A673 (cell line): ENCODE measurements at places on chromosomes 2 and 18. TPM values are rescaled to one million over a fixed set of nuclear protein-coding genes. Genes with fewer than 3 reads are reported as not detected.

The MAP3K19 gene
- total RNA-seq: not detected in 2 replicates

The EFHD1 gene
- total RNA-seq: 0.58 and 1.4 TPM in 2 replicates

The KIDINS220 gene
- 45.2 and 46.4 TPM in 2 replicates for total RNA-seq

The CCDC141 gene
- total RNA-seq: not detected in 2 replicates

The PARD6G gene
- total RNA-seq: 7.9 and 10.2 TPM in 2 replicates

The HOXD12 gene
- total RNA-seq: 0.58 and 0.72 TPM in 2 replicates

The TRIM43 gene
- total RNA-seq: not detected in 2 replicates

The SKOR2 gene
- not detected in 2 replicates for total RNA-seq

DNA sequence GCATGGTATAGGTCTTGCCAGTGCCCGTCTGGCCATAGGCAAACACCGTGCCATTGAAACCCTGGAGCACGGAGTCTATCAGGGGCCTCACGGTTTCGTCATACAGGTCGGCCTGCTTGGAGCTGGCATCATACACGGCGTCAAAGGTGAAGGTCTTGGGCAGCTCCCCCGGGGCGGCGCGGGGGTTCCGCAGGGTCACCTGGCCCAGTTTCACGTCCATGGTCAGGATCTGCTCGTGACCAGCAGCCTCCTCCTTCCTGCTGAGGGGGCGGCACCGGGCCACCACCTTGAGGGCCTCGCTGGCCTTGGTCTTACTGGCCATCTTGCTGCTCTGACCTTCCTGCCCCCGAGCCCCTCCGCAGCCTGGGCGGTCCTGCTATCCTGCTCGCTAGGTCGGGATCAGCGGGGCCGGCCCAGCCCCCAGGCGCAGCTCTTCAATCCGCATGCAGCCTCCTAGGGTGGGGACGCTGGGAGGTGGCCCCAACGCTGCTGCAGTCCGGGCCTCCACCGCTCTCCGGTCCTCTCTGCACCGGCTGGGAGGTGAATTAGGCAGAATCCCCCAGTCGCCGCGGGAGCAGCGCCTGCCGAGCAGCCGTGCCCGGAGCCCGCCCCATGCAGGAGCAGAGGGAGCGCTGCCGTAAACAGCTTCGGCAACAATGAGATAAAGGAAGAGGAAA lies 563 bp downstream of the KIF3C start:
- H3K27ac ChIP-seq: peak overlapping the region; percentile 59
- H3K4me3 ChIP-seq: peak overlapping the region; percentile 68
- H3K36me3 ChIP-seq: no peaks in the 10 kb centered on the region
- no peak for DNase-seq

GRCh38 chr2:113686537-113686936 lies 59.5 kb downstream of the RABL2A start:
- no peaks in the 10 kb centered on the region for H3K27me3 ChIP-seq
- no peaks in the 10 kb centered on the region for H3K36me3 ChIP-seq
- no peak overlapping the region for H3K4me3 ChIP-seq
- no peak overlapping the region for H3K27ac ChIP-seq

DNA sequence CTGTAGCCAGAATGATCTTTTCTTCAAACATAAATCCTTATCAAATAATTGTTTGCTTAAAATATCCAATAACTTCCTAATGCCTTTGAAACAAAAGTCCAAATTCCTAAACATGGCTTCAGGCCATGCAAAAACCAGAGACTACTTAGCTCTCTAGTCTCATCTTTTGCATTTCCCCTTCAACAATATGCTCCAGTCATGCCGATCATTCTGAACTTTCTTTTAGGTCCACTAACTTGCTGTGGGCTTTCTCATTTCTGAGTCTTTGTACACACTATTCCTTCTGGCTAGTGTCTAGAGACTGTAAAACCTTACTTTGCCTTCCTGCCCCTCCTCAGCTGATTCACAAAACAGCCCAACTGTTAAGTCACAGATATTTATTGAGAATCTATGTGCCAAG lies 51.5 kb downstream of the VIL1 start:
- H3K27me3 ChIP-seq: no peaks in the 10 kb centered on the region
- no peaks in the 10 kb centered on the region for H3K4me1 ChIP-seq
- DNase-seq: no peak
- no peak overlapping the region for H3K4me3 ChIP-seq
- peaks cover 31% of the 10 kb centered on the region for H3K36me3 ChIP-seq
- no peak overlapping the region for H3K27ac ChIP-seq

- H3K36me3 ChIP-seq: no peaks in the 10 kb centered on the region
- no peaks in the 10 kb centered on the region for H3K27me3 ChIP-seq
- no peak for DNase-seq
- H3K4me3 ChIP-seq: no peak overlapping the region
Measured at GRCh38 chr2:23596316-23596885, 211.4 kb downstream of the KLHL29 start.

- no peaks in the 10 kb centered on the region for H3K36me3 ChIP-seq
- no peaks in the 10 kb centered on the region for H3K4me1 ChIP-seq
- no peak overlapping the region for H3K27ac ChIP-seq
- no peak for DNase-seq
Measured at GRCh38 chr2:136244536-136244885, 126.6 kb upstream of the CXCR4 start.

DNA sequence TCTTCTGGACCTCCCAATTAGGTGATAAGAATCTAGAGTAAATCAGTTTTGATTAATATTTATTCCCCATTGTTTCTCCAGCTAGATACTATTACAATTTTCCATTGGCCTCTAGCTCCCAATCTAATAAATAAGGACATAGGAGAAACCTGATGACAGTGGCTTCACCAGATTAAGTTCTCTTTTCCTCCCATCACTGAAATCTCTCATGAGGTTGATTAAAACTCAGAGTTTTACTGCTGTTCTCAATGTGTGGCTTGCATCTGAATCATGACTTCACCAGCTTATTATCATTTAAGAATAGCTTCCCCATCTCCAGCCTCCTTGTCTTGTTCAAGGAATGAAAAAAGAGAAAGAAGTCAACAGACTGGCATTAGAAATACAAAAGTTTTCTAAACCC lies 3.9 kb upstream of the CCDC102B start:
- no peak overlapping the region for H3K4me3 ChIP-seq
- peaks cover 17% of the 10 kb centered on the region for H3K4me1 ChIP-seq
- no peaks in the 10 kb centered on the region for H3K36me3 ChIP-seq
- H3K27ac ChIP-seq: no peak overlapping the region
- H3K27me3 ChIP-seq: no peaks in the 10 kb centered on the region

- no peaks in the 10 kb centered on the region for H3K4me1 ChIP-seq
- no peak for DNase-seq
- no peaks in the 10 kb centered on the region for H3K27me3 ChIP-seq
Measured at GRCh38 chr2:8514796-8515758, 166.8 kb upstream of the ID2 start.

DNA sequence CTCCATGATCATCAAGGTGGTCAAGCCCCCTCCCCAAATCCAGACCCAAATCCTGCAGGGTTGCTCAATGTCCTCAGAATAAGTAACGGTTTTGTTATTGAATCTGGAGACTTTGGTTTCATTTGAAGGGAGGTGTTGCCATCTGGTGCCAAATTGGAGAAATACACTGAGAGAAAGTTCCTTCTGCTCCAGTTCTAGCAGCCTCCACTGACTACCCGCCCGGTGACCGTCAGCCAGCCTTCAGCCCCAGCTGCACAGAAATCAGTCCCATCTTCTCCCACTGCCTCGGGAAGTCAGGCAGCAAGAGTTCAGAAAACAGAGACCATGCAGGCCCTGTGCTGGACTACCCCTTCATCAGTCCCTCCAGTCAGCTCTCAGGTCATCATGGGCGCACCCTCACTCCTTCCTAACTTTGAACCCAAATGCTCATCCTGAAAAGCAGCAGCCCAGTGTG lies 38.7 kb downstream of the PKDCC start:
- DNase-seq: peak; percentile 83
- H3K36me3 ChIP-seq: no peaks in the 10 kb centered on the region
- no peaks in the 10 kb centered on the region for H3K27me3 ChIP-seq
- no peaks in the 10 kb centered on the region for H3K4me1 ChIP-seq

DNA sequence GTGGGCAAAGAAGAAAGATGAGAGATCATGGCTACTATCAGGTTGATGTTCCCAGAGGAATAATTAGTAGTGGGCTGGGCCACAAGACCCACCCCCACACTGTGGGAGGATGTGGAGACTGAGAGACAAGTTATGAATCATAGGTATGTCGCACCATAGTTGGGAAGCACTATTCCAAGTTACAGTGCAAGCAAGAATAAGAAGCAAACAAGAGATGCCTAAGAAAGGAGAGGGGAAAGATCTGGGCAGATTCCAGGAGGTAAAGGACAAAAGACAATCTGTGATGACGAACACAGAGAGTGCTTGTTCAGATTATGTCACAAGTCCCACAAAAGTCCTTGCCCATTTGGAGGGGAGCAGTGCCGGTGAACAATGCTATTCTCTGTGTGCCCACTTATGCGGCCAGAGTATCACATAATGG lies 56.6 kb downstream of the FAM228A start:
- no peak overlapping the region for H3K27ac ChIP-seq
- H3K4me1 ChIP-seq: no peaks in the 10 kb centered on the region
- H3K27me3 ChIP-seq: no peaks in the 10 kb centered on the region
- H3K4me3 ChIP-seq: no peak overlapping the region
- H3K36me3 ChIP-seq: no peaks in the 10 kb centered on the region
- no peak for DNase-seq

- peaks cover 10% of the 10 kb centered on the region for H3K4me1 ChIP-seq
- no peak for DNase-seq
Measured at GRCh38 chr2:218344090-218344754, 12.4 kb upstream of the CATIP start.

DNA sequence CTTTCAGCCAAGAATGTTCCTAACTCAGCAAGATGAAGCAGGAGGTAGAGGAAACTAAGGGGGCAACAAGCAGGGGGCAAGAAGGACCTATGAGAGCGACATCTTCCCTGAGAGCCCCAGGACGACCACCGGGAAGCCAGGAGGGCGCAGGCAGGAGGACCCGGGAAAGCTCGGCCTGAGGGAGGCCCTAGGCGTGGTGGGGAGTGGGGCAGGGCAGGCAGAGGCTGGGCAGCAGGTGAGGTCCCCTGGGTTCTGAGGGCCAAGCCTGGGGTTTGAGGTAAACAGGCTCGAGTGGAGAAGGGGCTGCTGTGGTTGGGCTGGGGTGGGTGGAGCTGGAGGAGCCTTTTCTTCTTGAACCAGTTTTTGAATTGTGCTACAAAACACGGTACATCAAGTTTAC lies 1.3 kb upstream of the ALPI start:
- H3K27ac ChIP-seq: no peak overlapping the region
- no peaks in the 10 kb centered on the region for H3K36me3 ChIP-seq
- no peak for DNase-seq
- H3K4me1 ChIP-seq: no peaks in the 10 kb centered on the region
- H3K27me3 ChIP-seq: peaks cover 16% of the 10 kb centered on the region

GRCh38 chr18:44474067-44474411 lies 206.6 kb upstream of the SETBP1 start:
- DNase-seq: no peak
- no peak overlapping the region for H3K27ac ChIP-seq
- H3K4me1 ChIP-seq: no peaks in the 10 kb centered on the region
- no peak overlapping the region for H3K4me3 ChIP-seq

DNA sequence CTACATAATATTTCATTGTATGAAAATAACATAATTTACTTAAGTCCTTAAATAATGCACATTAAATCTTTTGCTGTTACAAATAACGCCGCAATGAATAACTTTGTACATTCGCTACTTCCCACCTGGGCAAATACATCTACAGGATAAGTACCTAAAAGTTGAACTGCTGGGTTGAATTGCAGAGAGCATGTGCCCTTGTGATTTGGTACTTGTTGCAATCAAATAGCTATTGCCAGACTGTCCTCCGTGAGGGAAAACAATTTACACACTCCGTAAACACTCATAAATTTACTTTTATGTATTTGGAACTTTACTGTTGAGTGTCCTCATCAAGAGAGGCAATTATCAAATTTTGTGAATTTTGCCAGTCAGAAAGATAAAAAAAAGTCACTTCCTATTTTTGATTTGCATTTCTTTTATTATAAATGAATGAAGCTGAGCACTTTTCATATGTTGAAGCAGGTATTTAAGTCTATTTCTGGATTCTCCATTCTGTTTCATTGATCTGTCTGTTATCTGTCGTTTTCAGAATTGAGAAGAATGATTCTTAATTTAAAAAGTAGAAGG lies 140.8 kb upstream of the SERTAD2 start:
- H3K4me1 ChIP-seq: peaks cover 18% of the 10 kb centered on the region
- H3K4me3 ChIP-seq: no peak overlapping the region

DNA sequence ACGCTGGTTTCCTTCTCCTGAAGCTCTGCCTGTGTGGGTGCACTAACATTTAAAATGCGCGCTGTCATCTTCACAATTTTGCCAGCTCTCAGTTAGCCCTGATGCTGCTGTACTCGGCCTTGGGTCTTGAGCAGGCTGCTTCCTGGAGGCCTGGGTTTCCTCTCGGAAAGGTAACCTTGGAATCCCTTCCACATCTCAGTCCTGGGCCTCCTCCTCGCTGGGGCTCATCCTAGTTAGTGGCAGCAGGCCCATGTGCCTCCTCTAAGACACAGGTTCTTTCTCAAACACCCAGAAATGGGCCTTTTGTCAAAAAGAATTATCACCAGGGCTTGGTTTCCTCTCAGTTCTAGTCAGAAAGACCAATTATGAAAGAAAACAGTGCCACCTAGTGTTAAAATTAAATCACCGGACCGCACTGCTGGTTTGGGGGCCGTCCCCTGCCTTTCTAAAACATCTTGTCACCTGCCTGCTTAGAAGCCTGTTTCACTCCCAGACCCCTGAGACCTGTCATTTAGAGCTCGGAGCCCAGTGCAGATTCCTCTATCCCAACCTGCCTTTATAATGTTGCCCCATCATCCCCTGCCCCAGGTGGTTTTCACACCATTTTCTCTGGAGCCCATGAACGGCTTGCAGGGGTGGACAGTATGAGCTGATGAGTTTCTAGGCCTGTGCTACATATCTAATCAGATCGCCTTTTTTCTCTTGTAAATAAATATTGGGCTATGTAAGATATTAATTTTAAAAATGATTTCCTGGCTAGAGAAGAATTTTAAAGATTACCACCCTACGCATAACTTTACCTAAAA lies 42.4 kb downstream of the HK2 start:
- H3K27ac ChIP-seq: no peak overlapping the region
- H3K36me3 ChIP-seq: peaks cover 57% of the 10 kb centered on the region
- H3K27me3 ChIP-seq: no peaks in the 10 kb centered on the region
- no peaks in the 10 kb centered on the region for H3K4me1 ChIP-seq
- peak; percentile 71 for DNase-seq

DNA sequence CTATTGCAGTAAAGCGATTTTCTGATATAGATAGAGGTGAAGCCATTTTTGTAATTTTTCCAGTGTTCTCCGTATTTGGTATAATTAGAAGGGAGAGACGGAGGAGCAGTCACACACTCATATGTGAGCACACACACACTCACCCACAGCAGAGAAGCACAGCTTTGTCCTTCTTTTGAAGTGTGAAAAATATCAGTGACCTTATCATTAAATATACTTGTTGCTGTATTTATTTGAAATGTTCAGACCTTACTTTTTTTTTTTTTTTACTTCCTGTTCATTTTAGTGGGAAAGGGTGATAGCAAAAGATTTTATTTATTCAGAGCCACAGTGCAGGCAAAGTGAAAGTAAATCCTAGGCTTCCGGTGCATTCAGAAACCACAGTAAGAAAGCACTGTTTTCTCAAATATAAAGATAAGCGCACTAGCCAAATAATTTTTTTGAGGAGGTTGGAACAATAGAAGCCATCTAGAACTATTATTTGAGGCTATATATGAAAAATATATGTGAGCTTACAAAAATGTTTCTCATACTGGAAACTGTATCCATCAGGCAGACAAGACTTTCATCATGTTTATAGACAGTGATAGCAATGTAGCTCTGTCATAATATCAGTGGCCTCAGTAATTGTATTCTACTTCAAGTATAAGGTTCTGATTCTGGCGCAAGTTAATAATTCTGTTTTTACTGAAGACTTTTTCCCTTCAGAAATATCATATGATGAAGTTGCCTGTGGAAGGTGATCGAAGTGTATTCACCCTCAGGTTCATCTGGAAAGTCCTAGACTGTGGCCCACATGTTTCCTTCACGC lies 37.2 kb downstream of the TSHZ1 start:
- H3K4me1 ChIP-seq: no peaks in the 10 kb centered on the region
- H3K4me3 ChIP-seq: peak overlapping the region; percentile 27
- no peak for DNase-seq
- no peak overlapping the region for H3K27ac ChIP-seq
